Stimulated activated CD4-positive, alpha-beta T cell treated with anti-CD3 and anti-CD28 coated beads, Interleukin-1b, Interleukin-23, amount 100 ng/mL, for 1 hour (primary cell): ENCODE measurements at places on chromosomes 13 and 19.

DNA sequence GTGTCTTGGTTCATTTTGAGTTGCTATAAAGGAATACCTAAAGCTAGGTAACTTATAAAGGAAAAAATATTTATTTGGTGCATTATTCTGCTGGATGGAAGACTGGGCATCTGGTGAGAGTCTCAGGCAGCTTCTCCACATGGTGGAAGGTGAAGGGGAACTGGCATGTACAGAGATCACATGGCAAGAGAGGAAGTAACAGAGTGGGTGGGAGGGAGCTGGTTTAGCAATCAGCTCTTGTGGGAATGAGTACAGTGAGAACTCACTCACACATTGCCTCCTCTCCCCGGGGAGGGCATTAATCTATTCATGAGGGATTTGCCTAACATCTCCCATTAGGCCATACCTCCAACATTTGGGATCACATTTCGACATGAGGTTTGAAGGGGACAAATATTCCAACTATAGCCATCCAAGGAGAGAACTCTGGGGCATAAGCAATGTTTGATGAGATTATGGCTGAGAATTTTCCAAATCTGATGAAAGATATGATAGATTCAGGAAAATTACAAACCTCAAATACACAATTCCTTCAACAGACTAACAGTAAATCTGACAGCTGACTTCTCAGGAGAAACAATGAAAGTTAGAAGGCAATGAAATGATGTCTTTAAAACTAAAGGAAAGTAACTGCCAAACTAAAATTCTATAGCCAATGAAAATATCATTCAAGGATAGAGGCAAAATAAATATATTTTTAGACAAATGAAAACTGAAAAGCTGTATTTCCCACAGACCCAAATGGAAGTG lies 52.5 kb downstream of the MTUS2 start:
- no peak for DNase-seq

GRCh38 chr13:50747737-50748350 lies 95.6 kb downstream of the DLEU7 start:
- no peak for DNase-seq

- DNase-seq, result no peak
These were observed 184.2 kb downstream of the ZNF486 start for GRCh38 chr19:20351244-20351643.

DNA sequence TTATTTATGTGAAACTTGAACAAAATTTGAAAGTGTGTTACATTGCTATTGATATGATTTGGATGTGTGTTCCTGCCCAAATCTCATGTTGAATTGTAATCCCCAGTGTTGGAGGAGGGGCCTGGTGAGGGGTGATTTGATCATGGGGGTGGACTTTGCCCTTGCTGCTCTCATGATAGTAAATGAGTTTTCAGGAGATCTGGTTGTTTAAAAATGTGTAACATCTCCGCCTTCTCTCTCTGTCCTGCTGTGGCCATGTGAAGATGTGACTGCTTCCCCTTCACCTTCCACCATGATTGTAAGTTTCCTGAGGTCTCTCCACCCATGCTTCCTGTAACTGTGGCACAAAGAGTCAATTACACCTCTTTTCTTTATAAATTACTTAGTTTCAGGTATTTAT lies 1731.0 kb downstream of the SLITRK5 start:
- no peak for DNase-seq

GRCh38 chr19:28444362-28444761 lies 768.6 kb downstream of the UQCRFS1 start:
- no peak for DNase-seq

- DNase-seq, result no peak
These were observed 65.5 kb downstream of the TBC1D4 start for GRCh38 chr13:75416327-75417011.

- DNase-seq, result no peak
These were observed 20.2 kb downstream of the CACNG6 start for GRCh38 chr19:54011507-54012211.

DNA sequence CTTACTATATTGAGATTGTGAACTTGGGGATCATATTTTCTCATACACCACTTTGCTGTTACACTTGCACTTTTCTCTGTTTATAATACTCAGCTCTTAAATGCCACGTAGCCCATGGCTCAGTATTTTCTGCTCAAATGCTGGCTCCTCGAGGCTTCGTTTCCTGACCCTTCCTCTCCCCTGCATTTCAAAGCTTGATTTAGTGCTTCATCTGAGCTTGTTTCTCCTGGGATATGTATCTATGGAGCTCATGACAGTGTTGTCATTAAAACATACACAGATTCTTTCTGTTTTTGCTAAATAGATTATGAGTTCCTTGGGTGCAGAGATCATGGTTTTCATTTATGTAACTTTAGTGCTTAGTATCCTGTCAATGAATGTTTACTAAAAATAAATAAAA lies 11.4 kb downstream of the CSNK1A1L start:
- no peak for DNase-seq

DNA sequence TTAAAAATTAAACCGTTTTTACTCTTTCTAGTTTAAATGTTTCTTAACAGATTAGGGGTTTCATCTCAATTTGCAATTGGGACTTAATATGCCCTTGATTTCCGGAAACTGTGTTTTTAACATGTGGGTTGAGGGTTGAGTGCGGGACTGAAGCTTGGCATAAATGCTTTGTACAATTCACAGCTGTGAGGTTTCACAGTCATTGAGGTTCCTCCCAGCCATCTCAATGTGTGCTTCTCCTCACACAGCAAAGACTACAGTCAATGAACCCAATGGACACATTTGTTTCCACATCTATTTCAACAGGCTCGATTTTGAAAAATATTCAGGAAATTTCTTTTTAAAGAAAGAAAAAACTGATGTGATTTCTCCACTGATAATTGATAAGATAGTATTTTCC lies 328.6 kb downstream of the TBC1D4 start:
- no peak for DNase-seq

DNA sequence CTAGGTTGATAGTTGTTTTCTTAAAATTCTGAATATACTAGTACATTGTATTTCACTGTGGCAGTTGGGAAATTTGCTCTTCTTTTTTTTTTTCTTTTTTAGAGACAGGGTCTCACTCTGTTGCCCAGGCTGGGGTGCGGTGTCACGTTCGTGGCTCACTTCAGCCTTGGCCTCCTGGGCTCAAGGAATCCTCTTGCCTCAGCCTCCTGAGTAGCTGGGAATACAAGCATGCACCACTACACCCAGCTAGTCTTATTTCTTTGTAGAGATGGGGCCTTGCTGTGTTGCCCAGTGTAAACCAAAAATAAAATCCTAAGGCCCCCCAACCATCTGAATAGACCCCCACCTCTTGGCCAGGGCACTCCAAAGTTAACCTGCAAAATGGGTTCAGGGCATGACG lies 79.3 kb downstream of the FNDC3A start:
- no peak for DNase-seq

DNA sequence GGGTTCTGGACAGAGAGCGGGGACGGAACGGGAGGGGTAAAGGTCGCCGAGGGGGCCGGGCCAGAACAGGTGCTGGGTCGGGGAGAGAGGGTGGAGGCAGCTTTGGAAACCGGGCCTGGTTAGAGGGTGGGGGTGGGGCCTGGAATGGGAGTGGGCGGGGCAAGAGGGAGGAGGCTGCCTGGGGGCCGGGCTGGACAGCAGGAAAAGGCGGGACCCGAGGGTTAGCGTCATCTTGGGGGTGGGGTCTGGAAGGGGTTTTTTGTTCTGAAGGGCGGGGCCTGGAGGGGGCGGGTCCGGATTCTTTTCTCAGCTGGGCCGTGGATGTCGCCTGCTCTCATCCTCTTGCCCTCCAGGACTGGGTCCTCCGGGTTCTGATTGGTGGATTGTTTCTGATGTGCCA lies 4.3 kb upstream of the ZNF813 start:
- no peak for DNase-seq

DNA sequence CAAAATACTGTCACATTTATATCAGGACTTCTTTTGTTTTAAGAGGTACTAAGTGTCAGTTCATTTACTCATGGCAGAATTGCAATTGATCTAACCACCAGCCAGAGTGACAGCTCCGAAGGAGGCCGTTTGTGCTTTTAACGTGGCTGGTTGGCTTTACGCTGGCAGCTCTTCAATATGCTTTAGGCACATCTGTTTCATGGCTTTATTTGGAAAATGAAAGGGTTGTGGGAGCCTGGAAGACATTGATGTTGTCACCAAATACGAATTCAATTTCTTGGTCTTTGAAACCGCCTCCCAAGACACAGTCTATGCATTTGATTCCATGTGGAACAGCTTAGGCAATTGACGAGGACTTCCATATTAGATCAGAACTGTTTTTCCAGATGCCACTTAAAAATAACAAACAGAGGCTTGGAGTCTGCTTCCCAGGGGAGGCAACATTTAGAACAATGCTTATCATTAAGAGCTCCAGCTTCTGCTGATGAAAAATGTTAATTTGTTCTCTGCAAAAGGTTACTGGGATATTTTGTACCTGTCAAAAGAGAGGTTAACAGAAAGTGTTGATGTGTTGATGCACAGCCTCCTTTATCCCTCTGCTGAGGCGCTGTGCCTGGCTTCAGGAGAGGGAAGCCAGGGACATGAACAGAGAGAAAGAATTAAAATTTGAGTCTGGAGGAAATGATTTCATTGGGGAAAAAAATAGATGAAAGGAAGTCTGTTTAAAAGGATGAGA lies 64.0 kb upstream of the TNFRSF19 start:
- no peak for DNase-seq
